ENCODE measurements at places on chromosomes 1 and 21.
A peak's percentile ranks its signal among the peaks of the same experiment; 100 is the strongest.

- no peak for DNase-seq
These were observed 20.3 kb upstream of the PTGFRN start for GRCh38 chr1:116889380-116889779.

DNA sequence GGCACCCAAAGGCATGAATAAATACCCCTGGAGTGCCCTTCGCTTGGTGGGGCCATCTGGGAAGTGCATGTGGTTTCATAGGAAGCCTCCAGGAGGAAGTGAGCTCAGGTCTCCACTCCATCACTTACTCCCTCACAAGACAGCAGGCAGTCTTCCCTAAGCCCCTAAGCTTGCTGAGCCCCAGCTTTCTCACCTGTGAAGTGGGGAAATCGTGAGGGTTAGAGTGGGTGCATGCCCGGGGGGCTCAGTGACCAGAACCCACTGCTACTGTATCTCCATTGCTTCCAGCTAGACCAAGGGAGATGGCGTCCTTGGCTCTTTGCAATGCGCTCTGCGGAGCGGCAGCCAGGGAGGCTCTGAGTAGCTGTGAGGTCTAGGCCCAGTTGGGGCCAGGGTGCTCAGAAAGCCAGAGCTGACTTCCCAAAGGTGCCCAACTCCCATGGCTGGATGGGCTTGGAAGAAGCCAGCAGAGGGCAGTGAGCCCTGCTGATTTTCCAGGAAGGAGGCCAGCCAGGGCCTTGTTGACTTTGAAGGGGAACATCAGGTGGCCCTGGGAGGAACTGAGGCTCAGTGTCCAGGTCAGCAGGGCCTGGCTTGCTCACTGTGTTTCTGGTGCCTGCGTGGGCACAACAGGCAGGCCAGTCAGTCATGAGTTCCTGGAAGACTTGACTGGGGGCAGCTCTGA lies 27.3 kb downstream of the CDCP2 start:
- DNase-seq = no peak

GRCh38 chr1:61782771-61783170 lies 40.5 kb downstream of the PATJ start:
- DNase-seq = no peak

DNA sequence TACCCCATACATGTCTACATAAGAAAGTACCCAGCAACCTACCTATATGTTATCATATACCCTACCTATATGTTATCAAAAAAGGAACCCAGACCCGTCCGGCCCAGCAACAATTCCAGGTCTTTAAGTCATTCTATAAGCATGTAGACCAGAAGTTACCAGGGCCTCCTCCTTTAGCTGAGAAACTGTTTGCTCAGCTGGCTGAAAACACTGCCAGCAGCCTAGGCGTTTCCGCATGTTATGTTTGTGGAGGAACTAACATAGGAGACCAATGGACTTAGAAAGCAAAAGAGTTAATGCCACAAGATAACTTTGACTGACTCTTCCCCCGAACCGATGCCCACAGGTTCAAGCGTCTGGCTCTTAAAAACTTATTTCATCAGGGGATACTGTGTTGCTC lies 7.1 kb upstream of the ZNF678 start:
- no peak for DNase-seq

DNA sequence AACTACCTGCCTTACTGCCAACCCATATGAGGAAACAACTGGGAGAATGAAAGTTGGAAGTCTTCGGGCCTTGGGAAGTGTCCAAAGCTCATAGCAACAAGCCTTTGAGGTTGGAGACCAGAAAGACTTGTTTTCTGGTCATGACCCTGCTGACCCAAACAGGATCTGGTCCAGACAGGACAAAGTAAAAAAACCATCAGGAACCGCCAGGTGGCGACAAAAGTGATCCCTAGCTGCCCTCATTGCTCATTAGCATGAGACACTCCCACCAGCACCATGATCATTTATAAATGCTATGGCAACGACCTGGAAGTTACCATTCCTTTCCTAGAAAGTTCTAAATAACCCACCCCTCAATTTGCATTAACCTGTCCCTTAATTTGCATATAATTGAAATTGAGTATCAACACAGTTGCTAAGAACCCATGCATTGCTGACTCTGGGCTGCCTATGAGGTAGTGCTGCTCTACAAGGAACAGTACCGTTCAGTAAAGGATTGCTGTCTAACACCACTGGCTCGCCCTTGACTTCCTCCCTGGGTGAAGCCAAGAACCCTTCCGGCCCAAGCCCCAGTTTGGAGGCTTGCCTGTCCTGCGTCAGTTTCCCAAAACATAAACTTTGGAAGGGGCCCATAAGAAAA lies 89.0 kb downstream of the URB2 start:
- DNase-seq = no peak

- no peak for DNase-seq
These were observed 29.3 kb downstream of the NUP133 start for GRCh38 chr1:229478852-229479251.

GRCh38 chr1:70542030-70542429 lies 131.0 kb downstream of the CTH start:
- peak; percentile 4 for DNase-seq

DNA sequence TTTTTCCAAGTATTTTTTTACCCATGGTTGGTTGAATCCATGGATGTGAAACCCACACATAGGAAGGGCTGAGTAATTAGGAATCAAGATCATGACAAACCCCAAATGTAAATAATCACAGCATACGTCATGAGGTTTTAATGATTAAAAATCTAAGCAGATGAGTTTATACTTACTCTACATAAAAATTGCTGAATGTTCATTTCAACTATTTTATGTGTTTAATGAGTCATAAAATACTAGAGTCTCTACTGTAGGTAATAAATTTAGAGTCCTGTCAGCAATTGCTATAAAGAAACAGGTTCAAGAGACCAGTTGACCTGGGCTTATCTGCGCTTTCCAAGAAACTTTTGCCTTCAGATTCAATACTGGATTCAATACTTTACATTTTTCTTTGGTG lies 18.2 kb downstream of the CTH start:
- DNase-seq = no peak

DNA sequence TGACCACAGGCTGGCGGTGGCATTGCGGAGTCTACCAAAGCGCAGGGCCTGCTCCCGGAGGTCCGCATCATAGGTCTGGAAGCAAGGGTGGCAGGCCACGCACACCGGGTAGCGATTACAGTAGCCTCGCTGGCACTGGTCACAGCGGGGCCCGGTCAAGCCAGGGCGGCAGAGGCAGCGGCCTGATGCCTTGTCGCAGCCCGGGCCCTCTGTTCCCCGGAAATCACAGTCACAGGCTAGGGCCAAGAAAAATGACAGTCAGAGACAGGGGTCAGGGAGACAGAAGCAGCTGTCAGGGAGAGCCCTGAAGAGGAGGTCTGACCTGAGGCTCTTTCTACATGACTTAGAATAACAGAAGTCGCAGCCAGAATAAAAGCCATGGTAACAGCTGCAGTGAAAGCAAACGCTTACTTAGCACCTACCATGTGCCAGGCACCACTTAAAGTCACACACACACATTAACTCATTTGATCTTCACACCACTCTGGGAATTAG lies 26.4 kb downstream of the LAMB3 start:
- no peak for DNase-seq

DNA sequence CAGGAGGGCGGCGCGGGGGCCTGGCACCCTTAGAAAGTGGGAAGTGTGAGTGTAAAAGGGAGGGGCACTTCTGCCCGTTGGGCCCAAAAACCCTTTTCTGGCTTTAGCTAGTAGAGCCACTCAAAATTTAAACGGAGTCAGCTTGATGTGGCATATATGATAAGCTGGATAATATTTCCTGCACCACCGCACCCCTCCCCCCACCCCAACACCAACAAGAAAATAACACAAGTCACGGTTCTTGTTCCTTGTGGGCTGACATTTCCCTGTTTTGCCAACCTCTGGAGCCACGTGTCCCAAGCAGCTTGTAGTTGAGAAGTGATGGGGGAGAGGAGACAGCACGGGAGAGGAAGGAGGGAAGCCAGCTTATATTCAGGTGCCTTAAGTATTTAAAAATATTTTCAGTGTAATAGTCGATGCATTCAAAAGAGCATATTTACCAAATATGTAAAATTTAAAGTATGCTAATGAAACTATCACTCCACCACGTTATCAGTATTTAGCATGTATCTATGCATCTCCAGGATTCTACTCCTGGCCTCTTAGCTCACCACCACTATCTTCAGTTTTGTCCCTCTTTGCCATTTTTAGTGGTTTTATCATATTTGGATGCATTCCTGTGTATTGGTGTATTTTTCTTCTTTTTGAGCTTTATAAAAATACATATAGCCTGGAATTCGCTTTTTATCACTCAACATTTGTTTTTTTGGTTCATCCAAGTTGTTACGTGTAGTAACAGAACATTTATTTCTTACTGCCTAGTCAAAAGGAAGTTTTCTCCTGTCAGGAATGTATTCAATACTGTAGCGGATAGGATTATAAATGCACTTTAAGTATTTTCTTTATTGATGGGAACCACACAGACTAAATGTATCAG lies 773 bp upstream of the DDX59 start:
- peak; percentile 67 for DNase-seq

GRCh38 chr1:34695580-34695979 lies 59.3 kb upstream of the GJB5 start:
- no peak for DNase-seq

DNA sequence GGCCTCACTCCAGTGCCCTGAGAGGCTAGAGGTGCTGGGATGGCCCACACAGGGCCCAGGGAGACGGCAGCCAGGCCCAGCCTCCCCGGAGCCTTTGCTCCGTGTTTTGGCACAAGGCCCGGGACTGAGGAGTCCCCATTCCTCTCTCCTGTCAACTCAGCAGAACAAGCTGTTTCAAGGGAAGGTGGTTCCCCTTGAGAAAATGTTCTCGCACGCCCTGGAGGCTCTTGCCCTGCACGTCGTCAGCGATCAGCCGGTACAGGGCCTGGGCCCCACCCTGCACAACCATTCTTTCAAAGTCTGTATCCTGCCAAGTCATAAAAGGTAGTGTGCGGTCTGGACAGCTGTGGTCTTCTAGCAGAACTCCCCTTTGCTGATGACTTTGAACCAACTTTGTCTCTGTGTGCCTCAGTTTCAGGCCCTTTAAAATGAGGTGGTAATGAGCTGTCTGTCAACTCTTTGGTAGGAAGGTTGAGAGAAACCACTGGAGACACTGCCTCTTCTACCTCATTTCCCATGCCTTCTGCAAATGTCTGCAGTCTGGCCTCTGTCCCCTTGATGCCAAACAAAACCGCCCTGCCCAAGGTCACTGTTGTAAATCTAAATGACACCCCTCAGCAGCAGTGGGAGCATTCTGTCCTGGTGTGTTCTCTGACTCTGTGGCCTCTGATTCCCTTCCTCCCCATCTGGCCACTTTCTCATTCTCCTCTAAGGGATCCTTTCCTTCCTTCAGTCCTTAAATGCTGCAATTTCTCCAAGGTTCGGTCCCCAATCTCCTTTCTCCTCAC lies 138.6 kb upstream of the JUN start:
- no peak for DNase-seq

DNA sequence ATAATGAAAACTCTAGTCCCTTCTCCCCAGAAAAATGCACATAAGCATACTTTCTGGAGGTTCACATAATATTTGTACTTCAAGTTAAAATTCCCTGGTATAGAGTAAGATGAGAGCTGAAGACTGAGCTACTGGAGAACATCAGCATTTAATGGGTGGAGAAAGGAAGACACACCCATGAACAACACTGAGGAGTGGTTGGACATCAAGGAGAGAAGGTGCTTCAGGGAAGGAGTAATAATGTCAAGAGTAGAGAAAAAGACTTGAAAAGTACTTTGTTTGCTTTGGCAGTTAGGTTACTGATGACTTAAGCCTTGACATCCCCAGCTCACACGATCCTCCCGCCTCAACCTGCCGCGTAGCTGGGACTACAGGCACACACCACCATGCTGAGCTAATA lies 21.9 kb downstream of the PEA15 start:
- no peak for DNase-seq

DNA sequence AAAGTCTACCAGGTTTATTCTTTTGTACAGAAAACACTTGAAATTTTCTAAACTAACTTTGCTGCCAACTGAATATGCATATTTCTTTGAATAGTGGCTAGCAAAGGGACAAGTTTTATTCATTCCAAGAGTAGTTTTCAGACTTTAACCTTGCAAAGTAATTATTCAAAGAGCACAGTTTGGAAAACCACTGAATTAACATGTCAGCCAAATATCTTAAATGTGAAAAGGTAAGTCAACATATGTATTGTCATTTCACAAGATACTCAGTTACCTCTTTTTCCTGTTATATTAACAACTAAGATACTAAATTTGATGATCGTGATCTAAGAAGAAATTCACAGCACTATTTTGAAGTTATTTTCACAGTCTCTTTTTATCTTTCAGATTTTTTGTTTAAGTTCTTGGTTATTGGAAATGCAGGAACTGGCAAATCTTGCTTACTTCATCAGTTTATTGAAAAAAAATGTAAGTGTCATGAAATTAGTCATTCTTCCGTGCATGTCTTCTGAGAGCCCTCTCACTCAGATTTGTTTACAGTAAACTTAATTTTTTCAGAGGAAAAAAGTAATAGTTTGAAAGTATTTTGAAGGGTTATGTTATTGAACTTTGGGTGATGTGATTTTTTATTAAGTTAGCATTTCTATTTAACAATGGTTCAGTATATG lies 15.3 kb downstream of the RAB4A start:
- DNase-seq = no peak

DNA sequence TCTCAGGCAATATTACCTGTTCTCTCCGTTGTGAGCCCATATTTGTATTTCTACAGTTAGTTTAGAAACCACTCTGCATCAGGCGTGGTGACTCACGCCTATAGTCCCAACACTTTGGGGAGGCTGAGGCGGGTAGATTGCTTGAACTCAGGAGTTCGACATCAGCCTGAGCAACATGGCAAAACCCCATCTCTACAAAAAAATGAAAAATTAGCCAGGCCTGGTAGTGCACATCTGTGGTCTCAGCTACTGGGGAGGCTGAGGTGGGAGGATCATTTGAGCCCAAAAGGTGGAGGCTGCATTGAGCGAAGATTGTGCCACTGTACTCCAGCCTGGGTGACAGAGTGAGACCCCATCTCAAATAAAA lies 19.7 kb upstream of the ID3 start:
- DNase-seq = no peak

DNA sequence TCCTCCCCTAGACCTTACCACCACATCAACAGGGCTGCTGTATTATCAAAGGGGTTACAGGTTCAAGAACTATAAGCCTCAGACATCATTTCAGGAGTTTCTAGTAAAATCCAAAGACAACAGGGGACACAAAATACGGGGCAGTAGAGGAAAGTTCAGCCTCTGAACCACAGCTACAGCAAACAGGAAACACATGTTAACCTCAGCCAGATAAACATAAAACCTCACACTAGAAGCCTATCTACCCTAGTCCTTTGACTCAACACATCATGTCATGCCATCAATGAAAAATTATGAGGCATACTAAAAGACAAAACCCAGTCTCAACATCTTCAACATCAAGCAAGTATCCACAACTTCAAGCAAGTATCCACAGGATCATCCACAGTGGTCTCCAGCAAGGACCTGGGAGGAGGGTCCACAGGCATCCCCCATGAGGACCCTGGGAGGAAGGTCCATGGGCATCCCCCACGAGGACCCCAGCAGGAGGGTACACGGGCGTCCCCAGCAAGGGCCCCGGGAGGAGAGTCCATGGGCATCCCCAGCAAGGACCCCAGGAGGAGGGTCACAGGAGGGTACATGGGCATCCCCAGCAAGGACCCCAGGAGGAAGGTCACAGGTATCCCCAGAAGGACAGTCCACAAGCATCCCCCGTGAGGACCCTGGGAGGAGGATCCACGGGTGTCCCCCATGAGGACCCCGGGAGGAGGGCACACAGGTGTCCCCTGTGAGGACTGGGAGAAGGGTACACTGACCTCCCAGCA lies 440.0 kb downstream of the MATN1 start:
- no peak for DNase-seq

GRCh38 chr1:19366599-19367536 lies 54.7 kb downstream of the SLC66A1 start:
- DNase-seq = peak; percentile 49
